RWPE1 (cell line): ENCODE measurements at places on chromosomes 16 and 17.

DNA sequence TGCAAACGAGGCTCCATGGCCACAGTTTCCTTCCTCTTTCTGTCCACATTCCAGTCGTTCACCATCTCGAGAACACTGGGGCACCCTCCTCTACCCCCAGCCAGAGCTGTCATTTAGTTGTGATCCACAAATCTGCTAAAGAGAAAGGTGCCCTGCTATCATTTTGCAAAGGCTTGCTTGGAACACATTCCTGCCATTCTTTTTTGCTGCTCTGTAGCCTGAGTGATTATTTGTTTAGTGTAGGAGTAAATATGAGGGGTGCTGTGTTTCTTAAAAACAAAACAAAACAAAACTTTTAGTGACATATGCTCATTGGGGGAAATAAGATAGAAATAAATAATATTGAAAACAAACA is 166.7 kb downstream of the PRKCA start:
- no peak for DNase-seq

- no peak for DNase-seq
Observed at GRCh38 chr17:17540935-17541639, 44.9 kb upstream of the RASD1 start.

- DNase-seq: no peak
Observed at GRCh38 chr17:39612291-39612894, 4.7 kb upstream of the NEUROD2 start.

GRCh38 chr16:56616608-56617211 is 8.3 kb downstream of the MT2A start:
- no peak for DNase-seq

DNA sequence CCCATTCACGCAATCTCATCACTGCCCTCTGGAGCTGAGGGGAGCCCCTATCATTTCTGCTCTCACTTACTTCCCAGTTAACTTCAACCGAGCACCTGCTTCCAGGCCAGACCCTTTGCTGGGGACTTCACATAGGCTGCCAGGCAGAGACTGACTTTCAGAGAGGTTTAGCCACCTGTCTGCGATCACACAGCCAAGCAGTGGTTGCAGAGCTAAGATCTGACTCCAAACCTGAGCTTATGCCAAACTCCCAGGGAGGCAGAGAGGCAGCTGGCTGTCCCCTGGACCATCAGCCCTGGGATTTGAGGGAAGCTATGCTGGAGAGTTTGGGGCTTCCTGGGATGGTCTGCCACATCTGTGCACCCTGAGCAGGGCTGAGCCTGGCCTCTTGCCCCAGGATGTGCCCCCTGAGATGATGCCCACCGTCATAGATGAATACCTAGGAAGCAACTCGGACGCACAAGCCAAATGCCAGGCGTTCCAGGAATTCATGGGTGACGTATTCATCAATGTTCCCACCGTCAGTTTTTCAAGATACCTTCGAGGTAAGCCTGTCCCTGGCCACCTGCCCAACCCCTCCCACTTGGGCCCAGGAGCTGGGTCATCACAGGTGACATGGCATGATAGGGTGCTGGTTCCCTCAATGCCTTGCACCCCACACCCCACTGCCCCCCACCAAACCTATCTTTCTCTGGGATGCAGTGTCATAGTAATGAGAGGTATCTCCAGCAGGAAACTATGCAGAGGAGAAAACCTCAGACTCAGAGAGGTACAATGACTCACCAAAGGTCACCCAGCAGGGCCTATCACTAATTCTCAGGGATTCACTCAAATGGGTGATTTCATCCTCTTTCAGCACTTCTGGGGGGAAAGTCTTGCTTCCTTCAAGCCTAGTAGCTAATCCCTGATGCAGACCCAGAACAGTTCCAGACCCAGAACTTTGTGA is 10.0 kb downstream of the CES3 start:
- DNase-seq: peak; percentile 49

- no peak for DNase-seq
Observed at GRCh38 chr16:88639231-88640038, 1.1 kb downstream of the IL17C start.

- no peak for DNase-seq
Observed at GRCh38 chr16:26177438-26177837, 485.7 kb downstream of the HS3ST4 start.

DNA sequence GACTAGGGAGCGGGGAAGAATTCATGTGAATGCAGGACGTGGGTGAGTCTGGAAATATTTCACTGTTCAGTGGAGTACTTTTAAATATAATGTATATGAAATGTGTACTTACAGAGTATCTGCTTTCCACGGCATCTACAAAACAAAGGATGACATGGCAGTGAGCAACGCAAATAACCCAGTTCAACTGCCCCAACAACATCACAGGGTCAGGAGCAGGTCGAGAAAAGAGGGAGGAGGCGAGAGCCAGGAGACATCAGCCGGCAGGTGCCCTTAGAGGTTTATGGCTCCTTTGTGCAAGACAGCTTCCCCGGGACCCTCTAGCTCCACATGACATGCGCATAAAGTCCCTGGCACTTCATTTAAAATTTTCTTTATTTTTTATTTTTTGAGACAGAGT is 61.1 kb downstream of the PECAM1 start:
- DNase-seq: no peak

GRCh38 chr16:10325783-10326543 is 59.9 kb upstream of the ATF7IP2 start:
- no peak for DNase-seq

GRCh38 chr17:30472238-30472890 is 4.8 kb upstream of the GOSR1 start:
- no peak for DNase-seq

- peak; percentile 90 for DNase-seq
Observed at GRCh38 chr16:85390511-85391174, 222.5 kb upstream of the GSE1 start.

DNA sequence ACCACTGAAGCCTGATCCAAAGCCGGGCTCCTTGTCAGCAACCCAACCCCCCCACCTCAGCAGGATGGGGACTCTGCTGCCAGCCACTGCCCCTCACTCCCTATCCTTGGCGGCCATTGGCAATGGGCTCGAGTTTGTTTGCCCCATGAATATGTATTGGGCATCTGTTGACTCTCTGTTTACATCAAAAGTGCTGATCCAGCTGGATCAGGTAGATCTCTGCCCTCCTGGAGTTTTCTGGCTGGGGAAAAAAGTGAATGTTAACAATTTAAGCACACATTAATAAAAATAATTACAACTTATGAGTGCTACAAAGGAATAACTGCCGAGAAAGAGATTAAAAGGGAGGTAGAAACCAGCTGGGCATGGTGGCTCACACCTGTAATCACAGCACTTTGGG is 62.5 kb downstream of the ATP2C2 start:
- no peak for DNase-seq

DNA sequence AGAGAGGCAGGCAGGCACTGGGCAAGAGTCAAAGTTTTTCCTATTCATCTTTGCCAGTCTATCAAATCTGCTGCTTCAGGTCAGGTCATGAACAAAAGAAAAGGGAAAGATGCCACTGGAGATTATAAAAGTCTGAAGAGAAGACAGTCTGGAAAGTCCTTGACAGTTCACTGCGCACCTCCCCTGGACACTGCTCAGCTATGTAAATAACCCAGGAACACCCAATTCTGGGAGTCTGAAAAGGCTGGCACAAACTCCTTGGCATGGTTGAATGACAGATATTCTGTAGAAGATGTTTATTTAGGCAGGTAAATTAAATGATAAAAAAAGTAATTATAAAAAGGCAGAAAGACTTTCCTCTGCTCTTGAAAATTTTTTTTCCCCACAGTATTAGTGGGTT is 5.2 kb upstream of the CORO6 start:
- no peak for DNase-seq

DNA sequence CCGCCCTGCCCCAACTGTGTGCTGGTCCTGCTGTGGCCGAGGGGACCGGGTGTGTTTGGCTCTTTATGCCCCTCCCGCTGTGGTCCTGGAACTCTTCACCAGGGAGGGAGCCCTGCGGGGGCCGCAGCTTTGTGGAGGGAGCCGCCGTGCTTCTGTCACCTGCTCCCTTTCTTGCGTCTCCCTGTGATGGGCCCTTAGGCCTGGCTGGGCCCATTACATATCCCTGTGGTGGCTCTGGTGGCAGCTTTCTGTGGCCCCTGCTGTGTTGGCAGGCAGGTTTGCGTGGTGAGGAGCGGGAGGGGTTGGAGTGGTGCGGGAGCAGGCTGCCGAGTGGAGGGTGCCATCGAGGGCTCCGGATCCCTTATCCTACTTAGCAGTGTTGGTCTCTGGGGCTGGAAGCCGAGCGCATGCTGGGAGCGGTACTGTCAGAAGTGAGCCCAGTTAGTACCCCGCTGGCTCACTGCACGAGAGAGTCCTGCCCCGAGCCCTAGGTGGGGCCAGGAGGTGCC is 60.4 kb downstream of the PDPK1 start:
- DNase-seq: no peak

DNA sequence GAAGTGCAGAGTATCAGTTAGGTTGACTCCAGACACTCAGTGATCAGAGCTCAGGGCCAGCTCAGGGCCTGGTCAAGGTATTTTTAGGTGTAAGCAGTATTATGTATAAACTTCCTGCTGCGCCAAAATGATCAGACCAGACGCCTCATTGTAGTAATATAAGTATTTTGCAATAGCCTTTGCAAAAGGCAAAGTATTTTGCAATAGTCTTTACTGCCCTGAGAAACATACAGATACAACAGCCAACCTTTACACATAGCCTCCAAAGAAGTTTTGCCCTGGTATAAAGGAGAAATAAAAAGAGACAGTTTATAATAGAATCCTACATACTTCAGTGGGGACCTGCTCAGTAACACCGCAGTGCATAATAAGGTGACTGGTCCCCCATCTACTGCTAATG is 333.0 kb upstream of the EEF2KMT start:
- no peak for DNase-seq

DNA sequence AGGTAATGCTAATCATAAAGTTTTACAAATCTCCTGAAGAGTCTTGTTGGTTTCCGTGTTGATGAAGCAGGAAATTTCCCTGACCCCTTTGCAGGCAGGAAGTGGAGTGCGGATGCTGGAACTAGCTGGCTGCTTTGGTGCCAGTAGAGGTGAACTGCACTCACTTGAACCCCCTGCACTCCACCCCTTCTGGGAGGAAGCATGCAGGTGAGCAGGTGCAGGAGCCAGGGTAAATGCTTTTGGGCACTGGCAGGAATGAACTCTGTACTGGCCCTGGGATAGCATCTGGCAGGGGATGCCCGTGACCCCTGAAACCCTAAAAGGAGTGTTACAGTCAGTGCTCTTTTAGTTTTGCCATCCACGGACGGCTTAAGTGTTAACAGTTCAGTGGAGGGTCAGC is 430.4 kb downstream of the WWOX start:
- DNase-seq: no peak

- no peak for DNase-seq
Observed at GRCh38 chr16:10750793-10751192, 7.2 kb downstream of the NUBP1 start.

- DNase-seq: no peak
Observed at GRCh38 chr16:17998996-17999395, 337.5 kb downstream of the NPIPA8 start.

- DNase-seq: no peak
Observed at GRCh38 chr17:11899537-11899942, 97.7 kb downstream of the ZNF18 start.

DNA sequence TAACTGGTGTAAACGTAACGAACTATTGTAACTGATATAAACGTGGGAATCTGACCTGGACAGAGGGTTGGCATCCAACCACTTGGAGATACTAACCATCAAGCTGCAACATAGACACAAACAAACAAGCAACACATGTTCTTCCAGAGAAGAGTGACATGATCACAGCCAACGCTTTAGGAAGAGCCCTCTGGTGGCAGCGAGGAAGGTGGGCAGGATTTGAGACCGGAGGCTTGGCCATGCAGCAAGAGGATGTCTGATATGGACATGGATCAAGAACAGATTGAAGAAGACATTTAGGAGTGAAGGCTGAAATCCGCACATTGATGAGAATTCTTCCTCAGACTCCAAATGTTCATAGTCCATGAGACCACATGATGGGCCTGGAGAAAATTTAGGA is 40.3 kb upstream of the TNRC6A start:
- no peak for DNase-seq

- DNase-seq: no peak
Observed at GRCh38 chr16:10744370-10745030, 858 bp downstream of the NUBP1 start.

DNA sequence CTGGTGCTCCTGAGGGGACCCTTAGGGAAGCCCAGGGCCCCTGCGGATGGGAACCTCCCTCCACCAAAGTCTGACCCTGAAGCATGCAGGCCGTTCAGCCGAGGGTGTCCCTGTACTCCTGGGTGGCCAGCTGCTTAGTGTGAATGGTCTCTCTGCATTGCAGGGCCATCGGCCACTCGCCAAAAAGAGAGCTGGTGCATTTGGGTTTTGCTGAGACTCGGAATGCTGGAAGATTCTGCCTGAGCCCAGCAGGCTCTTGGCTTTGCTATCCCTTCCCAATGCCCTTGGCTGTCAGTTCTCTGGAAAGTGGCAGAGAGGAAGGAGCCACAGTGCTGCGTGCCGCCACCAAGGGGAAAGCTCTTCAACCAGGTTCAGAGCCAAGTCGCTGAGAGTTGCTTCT is 2.8 kb downstream of the MEOX1 start:
- no peak for DNase-seq

DNA sequence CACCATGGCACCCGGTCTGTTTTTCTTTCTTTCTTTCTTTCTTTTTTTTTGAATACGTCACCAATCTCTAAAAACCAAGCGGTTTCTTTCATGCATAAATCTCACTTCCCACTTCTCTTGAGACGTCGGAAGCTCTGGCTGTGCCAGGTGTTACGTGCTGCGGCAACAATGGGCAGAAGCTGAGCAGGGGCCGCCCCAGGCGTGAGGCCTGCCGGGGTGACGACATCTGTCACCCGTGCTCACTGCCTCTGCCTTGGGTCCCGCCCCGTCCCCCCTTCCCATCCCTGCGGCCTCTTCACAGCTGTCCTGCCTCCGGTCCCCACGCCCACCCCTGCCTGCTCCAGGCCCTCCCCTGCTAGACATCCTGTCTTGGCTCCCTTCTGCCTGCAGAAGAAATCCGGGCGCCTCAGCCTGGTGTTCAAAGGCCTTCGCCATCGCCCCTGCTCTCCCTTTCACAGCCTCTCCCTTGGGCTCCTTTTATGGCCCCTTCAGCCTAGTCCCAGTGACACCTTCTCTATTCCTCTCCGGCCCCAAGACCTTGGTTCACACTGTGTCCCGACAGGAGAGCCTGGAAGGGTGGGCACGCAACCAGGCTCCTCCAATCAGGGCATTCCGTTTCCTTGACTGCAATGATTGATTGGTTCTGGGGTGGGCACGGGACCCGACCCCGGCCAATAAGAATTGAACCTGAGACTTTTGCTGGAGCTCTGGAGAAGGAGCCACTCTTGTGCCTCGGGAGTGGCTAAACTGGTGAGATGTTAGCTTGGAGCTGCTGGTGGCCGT is 4.8 kb downstream of the P2RX1 start:
- DNase-seq: no peak
